ENCODE measurements at places on chromosomes 5 and 9.

DNA sequence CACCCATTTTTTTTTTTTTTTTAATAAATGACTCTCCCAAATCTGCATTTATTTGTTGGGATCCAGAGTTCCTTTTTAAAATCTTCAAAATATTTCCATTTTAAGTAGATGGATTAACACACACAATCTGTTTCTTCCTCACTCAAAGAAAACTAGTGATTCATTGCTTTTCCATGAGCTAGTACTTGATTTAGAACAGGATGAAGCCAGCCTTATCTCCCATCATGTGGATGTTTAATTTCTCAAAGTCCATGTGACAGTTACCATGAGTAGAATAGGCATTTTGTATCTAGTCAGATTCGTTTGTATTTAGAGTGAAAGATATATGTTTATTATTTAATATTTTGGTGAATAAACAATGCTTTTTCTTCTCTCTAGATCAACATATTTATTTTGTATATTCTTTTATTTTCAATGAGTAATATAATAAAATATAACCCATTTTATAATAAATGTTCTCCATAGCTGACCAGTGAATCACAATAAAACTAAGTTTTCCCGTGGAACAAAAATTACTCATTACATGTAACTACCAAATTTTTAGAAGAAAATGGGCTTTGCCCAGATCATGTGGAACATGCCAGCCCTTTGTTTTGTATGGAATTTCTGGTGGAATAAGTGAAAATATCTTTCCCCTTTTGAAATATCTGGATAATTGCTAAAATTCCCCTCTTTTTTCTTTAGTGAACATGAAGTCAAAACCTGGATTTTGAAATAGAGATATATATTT lies 54.9 kb upstream of the RPS23 start:
- ATAC-seq = no peak

- peak; percentile 73 for ATAC-seq
Observed at GRCh38 chr9:92616199-92616641, 53.7 kb downstream of the IPPK start.

GRCh38 chr9:33309903-33310302 lies 19.6 kb downstream of the NFX1 start:
- ATAC-seq = no peak

DNA sequence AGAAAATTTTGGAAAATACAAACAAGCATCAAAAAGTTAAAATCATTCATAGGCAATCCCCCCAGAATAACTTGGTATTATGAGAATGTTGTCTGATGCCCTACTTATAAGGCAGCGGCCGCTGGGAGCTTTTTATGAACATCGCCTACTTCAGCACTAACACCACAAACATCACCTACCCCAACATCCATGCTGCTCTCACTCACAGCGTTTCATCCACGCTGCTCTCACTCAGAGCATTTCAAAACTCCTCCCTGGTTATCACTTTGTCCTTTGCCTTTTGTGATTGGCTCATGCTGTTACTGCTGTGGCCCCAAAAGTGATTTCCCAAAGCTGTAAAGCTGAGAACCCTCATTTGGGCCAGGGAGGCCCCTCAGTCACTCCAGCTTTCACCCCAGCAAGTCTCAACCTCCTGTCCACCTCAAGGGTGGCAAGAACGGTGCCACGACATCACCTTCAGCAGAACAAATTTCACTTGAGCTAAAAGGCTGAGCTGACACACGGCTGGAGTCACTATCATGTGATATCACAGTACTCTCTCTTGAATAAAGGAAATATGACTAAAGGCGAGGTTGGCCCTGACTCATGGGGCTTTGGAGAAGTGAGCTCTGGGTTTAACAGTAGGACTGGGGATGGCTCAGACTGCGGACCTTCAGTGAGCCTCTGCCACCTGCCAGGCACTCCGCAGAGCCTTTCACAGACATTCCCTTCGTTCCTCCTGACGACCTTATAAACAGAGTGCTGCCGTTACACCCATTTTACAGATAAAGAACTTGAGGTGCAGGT lies 25.2 kb downstream of the SHC3 start:
- no peak for ATAC-seq

DNA sequence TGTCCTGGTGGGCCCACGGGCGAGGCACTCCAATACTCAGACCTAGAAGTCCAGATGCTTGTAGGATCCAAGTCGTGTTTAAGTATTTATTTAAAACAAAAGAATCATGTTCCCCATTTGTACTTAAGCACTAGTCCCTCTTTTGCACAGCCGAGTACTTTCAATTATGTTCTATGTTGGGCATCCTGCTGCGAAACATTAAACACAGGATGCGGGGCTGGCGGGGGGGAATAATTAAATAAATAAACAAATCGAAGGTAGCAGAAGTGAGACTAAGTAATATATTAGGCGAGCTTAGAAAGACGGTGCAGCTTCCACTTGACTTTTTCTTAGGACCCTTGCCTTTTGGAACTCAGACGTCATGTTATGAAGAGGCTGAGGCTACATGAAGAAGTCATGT lies 1129.2 kb upstream of the ACO1 start:
- no peak for ATAC-seq
